NCI-H1048 (cell line): ENCODE measurements at places on chromosomes 3 and 15.

- DNase-seq, result no peak
Measured at GRCh38 chr3:119402791-119403190, 60.6 kb downstream of the TMEM39A start.

GRCh38 chr15:34301058-34301457, 36.5 kb downstream of the SLC12A6 start:
- no peak for DNase-seq

DNA sequence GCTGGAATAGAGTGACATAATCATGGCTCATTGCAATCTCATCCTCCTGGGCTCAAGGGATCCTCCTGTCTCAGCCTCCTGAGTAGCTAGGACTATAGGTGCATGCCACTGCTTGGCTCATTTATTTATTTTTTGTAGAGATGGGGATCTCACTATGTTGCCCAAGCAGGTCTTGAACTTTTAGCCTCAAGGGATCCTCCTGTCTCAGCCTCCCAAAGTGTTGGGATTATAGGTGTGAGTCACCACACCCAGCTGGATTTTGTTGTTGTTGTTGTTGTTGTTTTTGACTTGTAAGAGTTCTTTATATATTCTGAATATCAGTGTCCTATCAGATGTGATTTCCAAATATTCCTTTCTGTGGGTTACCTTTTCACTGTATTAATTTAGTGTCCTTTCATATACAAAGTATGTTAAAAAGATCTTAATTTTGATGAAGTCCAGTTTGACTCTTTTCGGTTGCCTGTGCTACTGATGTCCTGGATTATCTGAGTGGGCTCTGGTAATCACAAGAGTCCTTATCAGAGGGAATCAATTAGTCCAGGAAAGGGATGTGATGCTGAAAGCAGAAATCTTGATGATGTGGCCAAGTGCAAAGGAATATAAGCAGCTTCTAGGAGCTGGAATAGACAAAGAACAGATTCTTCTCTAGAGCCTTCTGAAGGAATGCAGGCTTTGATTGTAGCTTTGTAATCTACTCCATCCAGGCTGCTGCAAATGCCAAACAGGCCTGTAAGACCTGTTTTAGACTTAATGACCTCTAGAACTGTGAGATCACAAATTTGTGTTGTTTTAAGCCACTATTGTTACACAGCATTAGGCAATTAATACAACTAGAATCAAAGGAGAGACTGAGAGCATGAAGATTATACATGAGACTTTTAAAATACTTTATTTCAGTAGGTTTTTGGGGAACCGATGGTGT, 30.2 kb downstream of the NCK1 start:
- no peak for DNase-seq

DNA sequence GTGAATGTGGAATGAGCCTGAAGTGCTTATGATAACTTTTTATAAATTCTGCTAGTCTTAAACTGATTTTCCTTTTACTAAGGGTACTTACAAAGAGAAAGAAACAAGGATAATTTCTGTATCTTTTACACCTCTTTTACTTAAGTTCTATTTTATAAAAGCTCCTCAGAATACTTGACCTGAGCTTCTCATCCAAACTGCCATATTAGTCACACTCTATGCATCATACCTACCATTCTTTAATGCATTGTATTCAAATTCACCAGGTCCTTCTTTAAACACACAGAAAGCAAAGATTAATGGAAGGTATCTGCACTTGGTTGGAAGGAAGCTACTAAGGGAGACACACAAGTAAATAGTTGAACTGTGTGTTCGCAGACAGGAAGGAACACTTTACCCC, 1.6 kb upstream of the TOPAZ1 start:
- no peak for DNase-seq

DNA sequence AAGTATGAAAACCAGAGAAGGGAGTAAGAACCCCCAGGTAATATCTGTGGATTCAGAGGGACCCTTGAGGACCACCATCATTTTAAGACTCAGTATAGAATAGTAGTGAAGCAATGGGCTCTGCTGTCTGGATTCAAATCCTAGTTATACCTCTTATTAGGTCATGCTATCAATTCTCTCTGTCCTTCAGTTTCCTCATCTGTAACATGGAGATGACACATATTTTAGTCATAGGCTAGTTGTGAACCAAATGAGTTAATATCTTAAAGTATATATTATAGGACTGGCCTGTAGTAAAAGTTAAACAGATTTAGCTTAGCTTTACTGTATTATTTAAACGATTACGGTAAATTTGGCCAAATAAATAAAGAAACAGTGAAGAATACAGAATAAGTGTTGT, 177.3 kb upstream of the GOLIM4 start:
- no peak for DNase-seq

- no peak for DNase-seq
Measured at GRCh38 chr15:101525087-101525669, 35.7 kb upstream of the PCSK6 start.

DNA sequence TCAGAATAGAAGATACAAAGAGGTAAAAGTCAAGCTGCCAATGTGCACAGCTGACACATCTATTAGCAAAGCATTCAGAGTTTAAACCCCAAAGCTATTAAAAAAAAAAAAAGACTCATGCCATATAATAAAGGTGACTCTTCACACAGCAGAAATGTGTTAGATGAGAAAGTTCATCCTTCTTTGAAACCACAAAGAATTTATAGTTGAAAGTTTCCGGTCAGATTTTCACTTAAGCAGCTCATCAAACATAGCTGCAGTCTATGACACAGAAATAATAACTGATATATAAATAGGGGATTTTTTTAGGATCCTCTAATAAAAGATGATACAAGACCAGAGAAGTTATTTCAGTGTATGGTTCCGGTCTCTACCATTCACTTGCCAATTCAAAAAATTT, 76.6 kb downstream of the WWTR1 start:
- DNase-seq, result no peak

DNA sequence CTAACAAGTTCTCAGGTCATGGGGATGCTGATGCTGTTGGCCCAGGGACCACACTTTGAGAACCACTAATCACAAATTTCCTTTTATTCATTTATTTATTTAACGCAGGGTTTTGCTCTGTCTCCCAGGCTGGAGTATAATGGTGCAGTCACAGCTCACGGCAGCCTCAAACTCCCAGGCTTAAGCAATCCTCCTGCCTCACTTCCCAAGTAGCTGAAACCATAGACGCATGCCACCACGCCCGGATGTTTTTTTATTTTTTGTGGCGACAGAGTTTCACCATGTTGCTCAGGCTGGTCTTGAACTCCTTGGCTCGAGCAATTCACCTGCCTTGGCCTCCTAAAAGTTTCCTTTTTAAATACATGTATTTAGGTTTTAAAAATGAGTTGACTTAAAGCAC, 20.7 kb upstream of the ISLR2 start:
- DNase-seq, result no peak

GRCh38 chr3:183654727-183655126, 19.3 kb downstream of the KLHL24 start:
- DNase-seq, result no peak

DNA sequence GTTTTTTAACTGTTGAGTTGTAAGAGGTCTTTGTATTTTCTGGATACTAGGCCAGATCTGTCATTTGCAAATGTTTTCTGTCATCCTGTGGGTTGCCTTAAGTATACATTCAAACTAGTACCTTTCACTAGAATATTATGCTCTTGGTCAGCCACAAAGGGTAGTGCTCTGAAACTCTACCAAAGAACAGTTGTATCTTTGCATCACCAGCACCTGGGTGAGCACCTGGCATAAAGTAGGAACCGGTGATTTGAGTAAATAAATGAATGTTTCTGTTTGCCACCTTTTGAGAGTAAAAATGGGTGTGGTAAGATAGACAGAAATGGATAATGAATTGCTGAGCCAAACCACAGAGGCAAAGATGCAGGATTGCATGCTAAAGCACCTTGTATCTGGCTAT, 98.7 kb downstream of the SLCO3A1 start:
- no peak for DNase-seq

DNA sequence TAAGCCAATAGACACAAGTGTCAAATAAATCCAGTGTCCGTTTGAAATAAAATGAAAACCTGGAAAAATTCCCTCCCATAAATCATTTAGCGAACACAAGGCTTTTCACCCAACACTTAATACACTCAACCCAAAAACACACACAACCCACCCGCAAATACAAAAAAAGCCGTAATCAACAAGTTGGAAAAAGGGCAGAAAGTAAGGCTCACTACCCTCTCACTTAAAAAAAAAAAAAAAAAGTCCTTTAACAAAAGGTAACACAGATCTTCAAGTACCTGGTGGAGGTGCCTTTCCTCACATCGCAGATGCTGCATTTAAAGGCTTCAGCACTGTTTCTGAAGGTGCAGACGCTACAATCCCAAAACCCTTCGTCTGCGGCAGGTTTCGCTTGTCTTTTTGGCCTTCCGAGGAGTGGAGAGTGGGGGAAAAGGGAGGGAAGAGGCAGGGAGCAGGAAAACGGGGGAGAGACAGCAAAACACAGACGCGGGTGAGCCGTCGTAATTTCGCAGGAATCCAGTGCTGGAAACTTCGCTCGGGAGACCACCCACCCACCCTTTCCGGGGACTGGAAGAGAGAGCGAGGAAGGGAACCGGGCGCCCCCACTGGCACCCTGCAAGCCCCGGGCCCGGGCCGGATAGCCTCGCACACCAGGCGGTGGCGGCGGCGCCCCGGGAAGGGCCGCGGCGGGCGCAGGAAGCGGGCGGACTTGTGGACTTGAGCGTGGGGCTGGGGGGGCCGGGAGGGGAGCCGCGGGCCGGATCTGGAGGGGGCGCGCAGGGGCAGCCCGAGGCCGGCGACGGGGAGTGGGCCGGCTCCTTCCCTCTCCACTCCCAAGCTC, 401.8 kb downstream of the SHQ1 start:
- DNase-seq, result no peak

DNA sequence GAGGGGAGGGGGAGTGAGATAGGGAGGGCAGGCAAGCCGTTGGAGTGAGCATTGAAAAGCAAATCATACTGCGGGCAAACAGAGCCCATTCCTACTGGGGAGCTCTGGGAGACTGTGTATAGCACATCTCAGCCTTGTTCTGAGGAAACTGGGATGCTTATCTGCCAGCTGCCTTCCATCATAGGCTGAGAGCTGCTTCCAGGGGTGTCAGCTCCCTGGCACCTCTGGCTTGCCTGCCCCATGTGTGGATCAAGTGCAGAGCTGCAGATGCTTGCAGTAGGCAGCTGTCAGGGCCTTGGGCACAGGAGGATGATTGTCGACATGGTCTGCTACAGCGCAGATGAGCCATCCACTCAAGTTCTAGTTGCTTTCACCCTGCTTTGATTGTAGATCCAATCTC, 86.8 kb downstream of the CHRNA7 start:
- no peak for DNase-seq

DNA sequence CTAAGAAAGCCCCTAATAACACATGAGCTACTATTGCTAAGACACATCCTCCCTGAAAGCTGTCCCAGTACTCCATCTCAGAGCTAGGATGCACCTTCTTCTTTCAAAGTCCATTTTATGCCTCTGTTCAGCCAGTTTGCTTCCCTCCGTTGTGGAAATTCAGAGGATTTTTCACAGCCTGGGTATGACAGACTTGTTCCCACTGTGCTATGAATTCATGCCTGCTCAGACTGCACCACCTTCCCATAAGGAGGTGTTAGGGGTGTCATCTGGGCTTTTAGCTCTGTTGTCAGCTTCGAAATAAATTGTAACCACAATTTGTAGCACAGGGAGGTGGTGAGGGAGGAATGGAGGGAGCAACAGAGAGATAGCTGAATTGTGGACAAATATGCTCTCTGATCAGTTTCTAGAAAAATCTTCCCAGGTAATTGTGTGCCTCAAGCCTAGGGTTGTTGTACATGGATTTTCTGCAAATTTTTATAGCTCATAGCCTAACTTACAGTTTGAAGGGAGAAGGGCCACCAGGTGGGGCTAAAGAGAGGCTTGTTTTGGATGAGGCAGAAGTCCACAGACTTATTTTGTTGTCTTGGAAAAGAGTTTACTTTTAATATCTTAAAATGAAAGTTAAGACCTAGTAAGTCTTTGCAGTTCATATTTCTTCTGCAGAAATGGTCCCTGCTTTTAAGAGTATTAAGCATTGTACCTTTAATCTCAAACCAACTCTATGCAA, 462.0 kb downstream of the PDCD6IP start:
- DNase-seq, result peak; percentile 13

DNA sequence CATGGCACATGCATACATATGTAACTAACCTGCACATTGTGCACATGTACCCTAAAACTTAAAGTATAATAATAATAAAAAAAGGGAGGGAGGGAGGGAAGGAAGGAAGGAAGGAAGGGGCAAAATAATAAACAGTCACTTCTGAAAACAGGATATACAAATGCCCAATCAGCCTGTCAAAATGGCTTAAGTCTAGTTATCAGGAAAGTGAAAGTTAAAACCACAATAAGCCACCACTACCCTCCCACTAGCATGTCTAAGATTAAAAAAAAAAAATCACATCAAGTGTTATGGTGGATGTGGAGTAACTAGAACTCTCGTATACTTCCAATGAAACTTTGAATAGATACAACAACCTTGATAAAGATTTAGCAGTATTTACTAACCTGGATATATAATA, 145.6 kb upstream of the GMNC start:
- no peak for DNase-seq

DNA sequence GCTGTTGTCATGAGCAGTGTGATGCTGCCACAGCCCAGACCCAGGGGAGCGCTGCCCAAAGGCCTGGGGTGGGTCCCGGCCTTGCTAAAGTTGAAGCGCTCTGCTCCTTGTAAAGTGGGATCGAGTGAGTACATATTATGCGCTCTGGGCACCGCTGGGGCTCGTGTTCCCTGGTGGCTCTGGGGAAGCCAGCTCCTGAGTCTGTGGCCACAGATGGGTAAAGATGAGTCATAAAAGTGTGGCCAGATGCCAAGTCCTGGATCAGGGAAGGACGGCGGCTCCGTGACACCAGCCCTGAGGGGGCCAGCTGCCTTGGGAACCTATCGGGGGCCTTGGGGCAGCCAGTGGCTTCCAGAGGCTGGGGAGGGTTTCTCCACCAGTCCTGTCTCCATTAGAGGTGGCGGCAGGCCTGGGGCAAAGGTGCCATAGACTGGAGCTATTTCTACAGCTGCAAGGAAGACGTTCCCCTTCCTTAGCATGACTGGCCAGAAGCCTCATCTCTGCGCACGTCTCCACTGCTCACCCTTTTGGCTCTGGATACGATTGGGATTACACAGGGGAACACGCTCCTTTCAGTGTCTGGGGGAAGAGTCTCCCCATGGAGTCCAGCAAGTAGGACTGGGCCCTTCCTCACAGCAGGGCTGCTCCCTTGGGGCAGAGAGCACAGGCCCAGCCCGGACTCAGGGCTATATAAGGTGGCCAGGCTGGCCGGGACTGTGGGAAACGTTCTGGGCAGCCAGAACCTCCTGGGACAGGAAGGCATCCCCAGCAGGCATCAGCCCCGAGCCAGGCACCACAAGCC, 1.2 kb upstream of the ITIH4 start:
- no peak for DNase-seq

DNA sequence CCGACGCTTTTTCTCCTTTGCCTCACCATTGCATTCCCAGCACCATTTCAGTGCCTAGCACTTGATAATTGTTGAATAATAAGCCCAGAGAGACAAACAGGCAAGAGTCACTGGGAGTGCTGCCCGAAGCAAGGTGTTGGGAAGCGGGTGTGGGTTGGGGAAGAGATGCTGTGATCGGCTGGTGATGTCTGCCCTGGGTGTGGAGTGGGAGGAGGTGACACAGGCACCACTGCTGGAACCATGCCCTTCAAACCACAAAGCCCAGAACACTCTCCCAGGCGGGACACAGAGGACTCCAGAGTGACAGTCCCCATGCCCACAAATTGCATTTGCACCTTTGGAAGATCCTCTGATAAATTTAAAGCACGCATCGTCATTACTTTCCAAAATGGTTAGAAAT, 148.2 kb downstream of the CHSY1 start:
- DNase-seq, result no peak

GRCh38 chr15:85693277-85693676, 101.4 kb downstream of the KLHL25 start:
- no peak for DNase-seq

GRCh38 chr3:187044867-187045552, 94.3 kb downstream of the RPL39L start:
- DNase-seq, result no peak
